Hematopoietic multipotent progenitor cell treated with erythropoietin and hydrocortisone succinate and interleukin-3 and kit ligand, for 8 days (in vitro differentiated cells): ENCODE measurements at places on chromosomes 12 and 14.

- DNase-seq = peak; percentile 31
Measured at GRCh38 chr14:103136388-103137271, 13.4 kb downstream of the TNFAIP2 start.

DNA sequence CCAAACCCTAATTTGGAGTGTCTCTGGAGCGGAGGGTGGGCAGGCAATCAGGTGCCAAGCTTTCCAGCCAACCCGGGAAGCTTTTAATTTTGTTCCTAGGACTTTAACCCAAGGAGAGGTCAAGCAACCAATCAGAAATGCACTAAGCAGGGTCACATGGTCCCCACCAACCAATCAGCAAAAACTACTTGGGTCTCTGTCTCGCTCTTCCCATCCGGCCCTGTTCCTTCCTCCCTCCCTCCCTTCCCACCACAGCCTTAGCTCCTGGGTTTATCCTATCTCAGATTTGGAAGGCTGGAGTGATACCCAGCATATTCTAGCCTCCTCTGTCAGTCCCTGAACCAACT is 7.3 kb downstream of the HOXC5 start:
- DNase-seq = no peak

- no peak for DNase-seq
Measured at GRCh38 chr14:61188978-61189808, 91.9 kb downstream of the TMEM30B start.

DNA sequence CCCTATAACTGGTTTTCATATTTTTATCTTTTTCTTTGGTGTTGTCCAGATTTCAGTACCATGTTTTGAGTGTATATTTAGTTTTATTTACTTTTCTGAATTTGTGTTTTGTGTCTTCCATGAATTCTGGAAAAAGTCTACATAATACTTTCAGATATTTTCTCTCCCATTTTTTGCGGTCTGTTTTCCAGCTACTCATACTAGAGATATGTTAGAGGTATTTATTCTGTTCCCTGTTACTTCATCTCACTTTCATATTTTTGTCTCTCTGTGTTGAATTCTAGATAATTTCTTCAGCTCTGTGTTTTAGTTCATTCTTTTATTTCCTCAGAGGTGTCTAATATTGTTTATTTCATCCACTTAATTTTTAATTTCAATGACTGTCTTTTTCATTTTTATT is 74.2 kb downstream of the IFT81 start:
- no peak for DNase-seq

DNA sequence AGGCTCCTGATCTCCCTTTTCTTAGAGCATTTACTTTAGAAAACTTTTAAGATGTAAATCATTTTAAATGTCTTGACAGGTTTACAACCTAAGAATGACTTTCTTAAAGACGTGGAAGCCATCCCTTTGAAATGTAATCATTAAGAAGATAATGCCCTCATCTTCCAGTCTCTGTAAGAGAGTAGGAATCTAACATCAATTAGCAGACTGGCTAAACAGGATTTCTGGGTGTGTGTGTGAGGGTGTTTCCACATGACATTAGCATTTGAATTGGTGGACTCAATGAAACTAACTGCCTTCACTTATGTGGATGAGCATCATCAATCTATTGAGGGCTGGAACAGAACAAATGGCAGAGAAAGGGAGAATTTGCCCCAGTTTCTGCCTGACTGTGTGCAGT is 329.5 kb downstream of the RPL10L start:
- DNase-seq = no peak

DNA sequence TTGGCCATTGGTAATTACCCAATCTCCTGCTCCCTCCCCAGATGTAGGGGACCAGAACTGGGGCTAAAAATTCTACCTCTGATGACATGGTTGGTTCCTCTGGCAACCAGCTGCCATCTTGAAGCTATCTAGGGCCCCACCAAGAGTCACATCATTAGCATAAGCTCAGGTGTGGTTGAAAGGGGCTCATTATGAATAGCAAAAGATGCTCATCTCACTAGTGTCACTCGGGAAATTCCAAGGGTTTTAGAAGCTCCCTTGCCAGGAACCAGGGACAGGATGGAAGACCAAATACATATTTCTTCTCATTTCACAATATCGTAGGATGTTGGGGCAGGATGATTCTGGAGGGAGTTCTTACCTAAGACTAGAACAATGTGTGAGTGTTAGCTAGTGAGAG is 38.6 kb downstream of the EID3 start:
- no peak for DNase-seq

DNA sequence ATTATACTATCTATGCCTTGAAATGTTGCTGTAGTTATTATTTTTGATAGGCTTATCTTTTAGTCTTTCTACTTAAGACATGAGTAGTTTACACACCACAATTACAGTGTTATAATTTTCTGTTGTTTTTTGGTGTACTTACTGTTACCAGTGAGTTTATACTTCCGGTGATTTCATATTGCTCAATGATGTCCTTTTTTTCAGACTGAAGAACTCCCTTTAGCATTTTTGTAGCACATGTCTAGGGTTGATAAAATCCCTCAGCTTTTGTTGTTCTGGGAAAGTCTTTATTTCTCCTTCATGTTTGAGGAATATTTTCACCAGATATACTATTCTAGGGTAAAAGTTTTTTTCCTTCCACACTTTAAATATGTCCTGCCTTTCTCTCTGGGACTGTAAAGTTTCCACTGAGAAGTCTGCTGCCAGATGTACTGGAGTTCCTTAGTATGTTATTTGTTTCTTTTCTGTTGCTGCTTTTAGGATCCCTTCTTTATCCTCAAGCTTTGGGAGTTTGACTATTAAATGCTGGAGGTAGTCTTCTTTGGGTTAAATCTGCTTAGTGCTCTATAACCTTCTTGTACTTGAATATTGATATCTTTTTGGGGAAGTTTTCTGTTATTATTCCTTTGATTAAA is 41.5 kb upstream of the FERMT2 start:
- DNase-seq = no peak
